ENCODE measurements at places on chromosomes 11 and 22. TPM values are rescaled to one million over a fixed set of nuclear protein-coding genes. Genes with fewer than 3 reads are reported as not detected.

SCUBE2 gene
- total RNA-seq = 2.5 TPM

GRCh38 chr11:35420371-35420770 lies 1.0 kb upstream of the SLC1A2 start:
- DNase-seq = no peak

DNA sequence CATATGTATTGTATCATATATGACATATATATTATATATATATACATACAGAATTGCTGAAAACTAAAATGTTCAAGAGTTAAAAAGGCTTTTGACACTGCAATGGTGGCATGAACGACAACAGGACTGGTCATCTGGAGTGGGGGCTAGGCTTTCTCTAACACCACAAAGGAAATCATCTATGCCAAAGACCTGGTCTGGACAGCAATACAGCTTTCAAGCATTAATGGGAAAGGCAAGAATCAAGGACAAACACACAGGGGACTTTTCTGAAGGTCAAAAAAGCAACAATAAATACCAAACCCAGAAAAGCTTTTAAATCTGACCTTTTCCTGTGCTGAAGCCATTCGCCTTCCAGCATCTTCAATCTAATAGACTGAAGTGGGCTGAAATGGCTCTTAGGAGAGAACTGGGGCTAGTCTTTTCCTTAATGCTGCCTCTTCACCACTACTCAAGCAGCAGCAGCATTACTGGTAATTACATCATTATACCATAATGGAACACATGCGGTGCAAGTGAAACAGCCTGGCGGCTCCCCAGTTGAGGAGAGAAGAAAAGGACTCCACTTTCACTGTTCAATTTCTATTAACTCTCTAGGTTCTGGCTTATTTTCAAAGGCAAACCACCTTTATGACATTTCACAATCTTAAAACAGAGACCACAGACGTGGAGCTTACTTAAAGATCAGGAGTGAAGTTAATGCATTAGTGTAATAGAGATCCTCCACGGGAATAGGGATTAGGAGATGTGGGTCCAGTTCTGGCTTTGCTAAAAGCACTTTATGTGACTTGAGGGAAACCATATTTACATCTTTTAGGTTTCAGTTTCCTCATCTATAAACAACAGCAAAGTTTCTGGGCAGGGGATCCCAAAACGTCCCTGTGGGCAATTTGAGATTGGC lies 63.0 kb downstream of the GAB2 start:
- DNase-seq = no peak

DNA sequence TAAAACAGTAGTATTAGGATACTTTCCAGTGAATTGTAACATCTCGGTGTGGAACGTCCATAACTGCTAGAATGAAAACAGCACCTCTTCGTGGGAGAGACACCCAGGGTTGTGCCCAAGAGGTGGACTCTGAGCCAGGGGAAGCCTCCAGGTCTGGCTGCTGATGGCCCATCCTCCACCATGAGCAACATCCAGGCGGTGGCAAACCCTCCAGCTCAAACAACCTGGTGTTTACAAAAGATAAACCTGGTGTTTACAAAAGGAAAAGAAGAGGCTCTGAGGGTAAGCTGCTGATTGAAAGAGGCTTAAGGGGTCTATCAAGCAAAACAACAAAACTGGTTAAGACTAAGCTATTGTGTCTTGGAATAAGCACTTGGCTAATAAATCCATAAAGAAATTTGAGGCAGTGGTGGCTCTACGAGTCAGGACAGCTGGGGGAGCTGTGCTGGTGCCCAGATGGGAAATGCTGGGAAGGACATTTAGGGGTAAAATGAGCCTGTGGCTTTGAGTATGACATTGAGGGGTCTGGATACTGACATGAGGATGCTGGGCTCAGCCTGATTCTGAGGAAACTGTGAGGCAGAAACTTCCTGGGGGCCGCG lies 909.0 kb downstream of the BRD1 start:
- DNase-seq = no peak

DNA sequence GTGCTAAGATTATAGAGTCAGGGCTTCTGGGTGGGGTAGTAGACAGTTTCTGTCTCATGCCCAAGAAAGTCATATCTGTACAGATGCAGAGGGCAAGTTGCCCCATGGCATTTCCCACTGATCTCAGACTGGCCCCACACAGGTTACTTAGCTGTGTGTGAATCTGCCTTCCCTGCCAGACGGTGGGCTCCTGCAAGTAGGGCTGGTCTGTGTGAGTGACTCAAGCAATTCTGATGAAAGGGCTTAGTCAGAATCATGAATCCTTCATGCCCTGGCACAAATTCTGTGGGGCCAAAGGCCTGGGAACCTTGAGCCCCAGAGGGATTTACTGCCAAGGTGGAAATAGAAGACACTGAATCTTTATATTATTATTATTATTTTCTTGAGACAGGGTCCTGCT lies 30.4 kb downstream of the USH1C start:
- no peak for DNase-seq

GRCh38 chr22:38953577-38954413 lies 3.6 kb upstream of the APOBEC3A start:
- peak; percentile 67 for DNase-seq

GRIA4 gene
- total RNA-seq = 0.10 TPM

- DNase-seq = peak; percentile 80
Measured at GRCh38 chr11:65852508-65853245, 5.3 kb downstream of the CFL1 start.

- no peak for DNase-seq
Measured at GRCh38 chr11:125624756-125625213, at the start of gene CHEK1. CHEK1 (plus strand) TSS chr11:125625163; CDS start chr11:125626769, 1,606 bp downstream.

DNA sequence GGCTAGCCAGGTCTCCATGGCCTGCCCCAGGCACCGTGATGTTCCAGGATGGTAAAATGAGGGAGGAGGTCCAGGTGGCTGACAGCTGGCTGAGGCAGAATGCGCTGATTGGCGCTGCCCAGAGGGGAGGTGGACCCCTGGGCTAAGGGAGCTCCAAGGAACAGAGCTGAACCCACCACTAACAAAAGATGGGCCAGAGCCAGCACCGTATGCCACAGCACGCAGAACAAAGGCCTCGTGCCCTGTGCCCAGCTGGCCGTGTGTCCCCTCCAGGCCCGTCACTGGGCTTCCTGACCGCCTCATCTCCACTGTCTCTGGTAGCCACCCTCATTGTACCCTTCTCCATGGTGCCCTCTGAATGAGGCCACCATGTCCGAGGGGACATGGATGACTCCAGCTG lies 19.6 kb upstream of the PRODH start:
- DNase-seq = peak; percentile 54

DNA sequence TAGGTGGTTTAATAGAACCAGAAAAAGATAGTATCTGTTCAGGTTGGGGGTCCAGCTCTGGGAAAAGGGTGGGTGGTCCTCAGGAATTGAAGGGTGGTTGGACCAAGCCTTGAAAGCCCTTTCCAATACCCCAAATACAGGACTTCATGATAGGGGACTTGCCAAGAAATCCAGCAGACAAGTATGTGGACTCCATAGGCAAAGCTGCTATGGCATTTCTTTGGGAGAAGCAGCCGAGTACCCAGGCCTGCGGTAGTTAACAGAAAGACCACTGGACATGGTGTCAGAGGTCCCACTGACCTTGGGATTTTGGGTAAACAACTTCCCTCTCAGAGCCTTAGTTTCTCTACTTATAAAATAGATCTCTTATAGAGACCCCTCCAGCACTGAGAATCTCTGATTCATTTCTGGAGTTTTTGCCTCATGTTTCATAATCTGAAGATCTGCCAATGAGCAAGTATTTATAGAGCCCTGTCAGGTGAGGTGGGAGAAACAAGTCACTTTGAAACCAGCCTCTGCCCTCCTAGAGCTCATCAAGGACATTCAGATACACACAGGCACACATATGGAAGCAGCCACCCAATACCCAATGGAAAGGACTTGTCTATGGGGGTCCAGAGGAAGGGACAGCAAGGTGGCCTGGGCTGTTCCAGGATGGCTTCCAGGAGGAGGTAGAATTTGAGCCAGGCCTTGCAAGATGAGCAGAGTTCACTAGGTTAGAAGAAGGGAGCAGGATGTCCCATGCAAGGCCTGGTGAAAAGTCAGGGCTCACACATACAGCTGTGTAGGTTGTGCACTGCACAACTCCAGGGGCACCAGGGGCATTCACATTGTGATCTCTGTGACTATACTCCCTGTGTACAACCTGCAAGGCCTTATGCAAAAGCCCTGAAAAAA lies 31.0 kb upstream of the ACCSL start:
- DNase-seq = peak; percentile 44

GRCh38 chr22:39999144-39999757 lies 4.5 kb downstream of the FAM83F start:
- no peak for DNase-seq

TEX12 gene
- 0.95 TPM for total RNA-seq

DNA sequence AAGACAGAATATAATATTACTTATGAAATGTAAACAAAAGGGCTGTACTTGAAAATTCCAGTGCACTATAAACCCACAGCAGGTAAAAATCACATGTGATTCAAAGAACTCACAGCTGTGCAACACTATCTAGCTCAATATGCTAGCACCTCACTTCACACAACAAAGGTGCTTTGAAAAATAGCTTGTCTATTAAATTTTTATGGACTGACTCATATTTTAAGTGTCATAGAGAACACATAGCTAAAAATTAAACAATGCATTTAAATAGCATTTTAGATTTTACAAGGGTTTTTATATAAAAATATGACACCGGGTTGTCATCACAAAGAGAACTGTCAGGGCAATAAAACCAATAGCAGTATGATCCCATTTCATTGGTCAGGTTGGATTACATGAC lies 1390.5 kb upstream of the TENM4 start:
- DNase-seq = no peak

MICAL2 gene
- 231 TPM for total RNA-seq

CXCR5 gene
- not detected for total RNA-seq

DNA sequence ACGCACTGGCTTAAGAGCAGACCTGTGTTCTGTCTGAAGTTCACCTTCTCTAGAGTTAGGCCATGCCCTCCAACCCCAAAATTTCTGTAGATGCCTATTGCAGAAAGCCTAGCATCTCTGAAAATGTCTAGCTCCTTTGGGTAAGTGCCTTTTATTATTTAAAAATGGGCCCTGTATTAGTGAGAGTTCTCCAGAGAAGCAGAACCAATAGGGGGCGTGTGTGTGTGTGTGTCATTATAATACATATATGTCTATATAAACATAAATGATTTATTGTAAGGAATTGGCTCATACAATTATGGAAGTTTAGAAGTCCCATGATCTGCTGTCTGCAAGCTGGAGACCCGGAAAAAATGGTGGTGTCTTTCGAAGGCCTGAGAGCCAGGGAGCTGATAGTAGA lies 144.7 kb downstream of the TTC17 start:
- DNase-seq = no peak

DNA sequence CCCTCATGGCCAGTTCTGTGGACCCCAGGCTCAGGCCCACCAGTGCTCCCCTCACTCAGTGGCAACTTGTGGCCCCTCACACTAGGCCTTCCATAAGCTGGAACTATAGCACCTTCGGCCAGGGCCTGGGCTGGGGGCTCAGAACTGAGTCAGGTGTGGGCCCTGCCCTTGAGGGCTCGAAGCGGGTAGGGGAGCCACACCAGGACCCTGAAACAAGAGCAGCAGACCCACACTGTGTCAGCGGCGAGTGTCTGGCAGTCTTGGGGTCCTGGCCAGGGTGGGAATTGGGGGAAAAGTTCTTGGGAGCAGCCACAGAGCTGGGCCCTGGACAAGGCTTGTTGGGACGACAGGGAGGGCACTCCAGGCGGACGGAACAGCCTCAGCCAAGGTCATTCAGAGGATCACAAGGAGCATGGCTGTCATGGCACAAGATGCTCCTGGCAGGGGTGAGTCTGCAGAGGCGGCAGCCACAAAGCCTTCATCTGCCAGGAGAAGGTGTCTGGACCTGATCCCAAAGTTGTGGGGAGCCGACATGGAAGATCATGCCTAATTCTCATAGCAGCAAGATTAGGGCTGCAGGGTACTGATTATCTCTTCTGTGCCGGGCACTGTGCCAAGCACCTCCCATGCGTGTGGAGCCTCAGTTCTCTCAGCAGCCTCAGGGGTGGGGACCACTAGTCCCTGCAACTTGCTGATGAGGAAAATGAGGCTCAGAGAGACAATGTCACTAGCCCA lies 50.7 kb downstream of the SHISAL1 start:
- peak; percentile 58 for DNase-seq

GAB4 gene
- total RNA-seq = not detected

GRCh38 chr11:102420547-102420946 lies 32.0 kb downstream of the TMEM123 start:
- no peak for DNase-seq

OR4B1 gene
- total RNA-seq = not detected
